ENCODE measurements at places on chromosomes 2 and 18.

- no peak for DNase-seq
These were observed 19.0 kb downstream of the DNPEP start for GRCh38 chr2:219368690-219369191.

GRCh38 chr18:28905509-28905908, 728.6 kb upstream of the CDH2 start:
- DNase-seq: no peak

DNA sequence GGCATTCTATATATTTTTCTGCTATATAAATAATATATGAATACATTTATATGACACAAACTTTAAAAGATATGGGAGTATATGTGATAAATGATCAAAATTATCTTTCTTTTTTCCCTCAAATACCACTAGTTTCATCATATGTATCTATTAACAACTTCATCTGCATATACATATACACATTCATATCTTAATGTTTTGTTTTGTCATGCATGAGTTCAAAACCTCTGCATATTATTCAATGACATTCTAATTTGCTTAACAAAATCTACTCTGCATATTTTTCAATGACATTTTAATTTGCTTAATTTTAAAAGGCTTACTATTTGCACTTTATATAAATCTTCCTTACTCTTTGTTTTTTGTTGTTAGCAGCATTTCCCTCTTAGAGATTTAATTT, 276.2 kb downstream of the PIK3C3 start:
- DNase-seq: no peak

DNA sequence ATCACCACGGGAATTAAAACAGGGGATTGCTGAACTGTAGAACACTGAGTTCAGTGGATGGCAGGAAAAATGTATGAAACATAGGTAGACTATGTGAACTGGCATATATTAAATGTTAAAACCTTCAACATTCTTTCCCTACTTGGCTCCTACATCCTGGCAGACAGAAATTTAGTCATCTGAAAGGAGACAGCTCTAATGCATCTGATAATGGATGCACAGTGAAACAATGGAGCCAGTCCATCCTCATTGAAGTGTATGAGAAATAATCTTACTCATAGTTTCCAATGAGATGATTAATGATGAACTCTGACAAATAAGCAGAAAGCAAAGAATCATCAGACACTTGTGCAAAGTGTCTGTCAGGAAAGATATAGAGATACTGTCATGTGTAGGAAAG, 1629.7 kb upstream of the TMEFF2 start:
- DNase-seq: no peak

DNA sequence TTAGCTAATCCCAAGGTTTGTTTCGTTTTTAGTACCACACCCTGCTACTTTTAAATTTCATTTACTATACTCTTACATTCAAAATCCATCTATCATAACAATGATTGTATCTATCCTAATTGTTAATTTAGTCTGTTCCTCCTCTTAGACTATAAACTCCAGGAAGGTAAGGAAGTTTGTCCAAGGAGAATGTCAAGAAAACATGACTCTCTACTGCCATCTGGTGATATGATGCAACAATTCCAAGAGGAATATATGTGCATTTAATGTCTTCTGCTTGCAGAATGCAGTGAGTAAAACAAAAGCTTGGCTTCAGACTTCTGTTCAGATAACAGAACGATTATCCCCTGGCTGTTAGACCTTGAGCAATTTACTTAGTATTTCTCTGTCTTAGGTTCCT, 1267.1 kb downstream of the LRP1B start:
- no peak for DNase-seq

GRCh38 chr18:50790241-50790640, 29.6 kb downstream of the MRO start:
- DNase-seq: no peak

- DNase-seq: no peak
These were observed 172.6 kb downstream of the PRPF40A start for GRCh38 chr2:152544638-152545037.

GRCh38 chr2:118176601-118177000, 88.3 kb downstream of the INSIG2 start:
- no peak for DNase-seq

DNA sequence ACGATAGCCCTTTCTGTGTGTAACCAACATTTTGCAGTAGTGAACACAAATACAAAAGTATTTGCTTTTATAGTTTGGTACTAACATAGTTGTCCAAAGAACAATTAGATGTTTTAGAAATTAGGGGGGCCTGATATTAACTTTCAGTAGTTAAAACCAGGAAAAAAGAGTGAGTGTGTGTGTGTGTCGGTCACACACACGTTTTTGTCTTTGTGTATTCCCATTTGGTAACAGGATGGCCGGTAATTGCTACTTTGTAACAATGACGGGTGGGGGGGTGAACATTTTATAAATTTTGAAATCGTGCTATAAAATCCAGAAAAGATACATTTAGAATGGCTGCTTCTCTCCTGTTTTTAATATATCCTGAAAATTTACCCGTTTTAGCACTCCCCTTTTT, 1.5 kb downstream of the PPIG start:
- DNase-seq: no peak
